Naive thymus-derived CD8-positive, alpha-beta T cell (primary cell): ENCODE measurements at places on chromosomes 3 and 15.

- no peak for DNase-seq
Observed at GRCh38 chr3:143247073-143247472, 127.5 kb downstream of the CHST2 start.

- DNase-seq = no peak
Observed at GRCh38 chr3:31906182-31906581, 74.9 kb downstream of the OSBPL10 start.

GRCh38 chr3:13013994-13014754 lies 59.1 kb downstream of the IQSEC1 start:
- no peak for DNase-seq

DNA sequence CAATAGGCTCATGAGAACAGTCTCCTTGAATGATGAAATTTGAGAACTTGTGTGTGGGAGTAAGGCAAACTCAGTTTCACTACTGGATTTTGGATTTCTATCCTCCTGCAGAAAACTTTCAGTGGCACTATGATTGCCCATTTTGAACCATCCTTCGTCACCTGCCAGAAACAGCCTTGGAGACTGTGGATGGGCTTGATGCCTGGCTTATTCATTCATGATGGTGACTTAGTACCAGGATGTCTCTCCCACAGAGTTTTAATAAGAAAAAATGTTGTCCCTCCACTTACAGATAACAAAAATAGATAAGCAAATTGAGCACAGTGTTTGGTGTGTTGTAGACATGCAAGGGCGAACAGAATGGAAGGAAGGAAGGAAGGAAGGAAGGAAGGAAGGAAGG lies 53.5 kb upstream of the CPNE4 start:
- no peak for DNase-seq

- no peak for DNase-seq
Observed at GRCh38 chr15:52668133-52668532, 11.1 kb downstream of the ATOSA start.

DNA sequence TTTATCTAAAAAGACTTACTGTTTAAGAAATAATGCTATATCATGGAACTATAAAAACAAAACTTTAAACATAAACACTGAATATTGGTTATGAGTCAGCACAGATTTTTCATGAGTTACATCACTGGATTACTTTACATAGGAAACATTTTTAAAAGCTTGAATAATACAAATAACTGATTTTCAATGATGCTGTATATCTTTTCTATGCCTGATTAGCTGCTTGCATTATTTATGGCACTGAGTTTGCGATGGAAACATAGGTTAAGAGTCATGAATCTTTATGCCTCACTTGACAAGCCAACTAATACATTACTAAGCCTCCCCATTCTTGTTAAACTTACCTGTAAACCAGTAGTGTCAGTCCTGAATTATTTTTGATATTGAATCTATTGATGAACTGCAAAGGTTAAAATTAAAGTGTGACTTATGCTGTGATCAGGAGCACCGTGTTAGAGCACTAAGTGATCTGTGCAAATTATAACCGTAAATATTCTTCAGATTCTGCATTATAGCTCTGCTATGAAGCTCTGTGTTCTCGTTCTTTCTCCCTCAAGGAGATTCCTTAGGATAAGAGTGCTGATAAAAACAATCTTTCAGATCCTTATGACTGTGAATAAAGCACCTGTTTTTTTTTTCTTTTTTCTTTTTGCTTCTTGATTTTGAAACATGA lies 437.3 kb upstream of the BCHE start:
- no peak for DNase-seq
